ENCODE measurements at places on chromosomes 7 and 10.

DNA sequence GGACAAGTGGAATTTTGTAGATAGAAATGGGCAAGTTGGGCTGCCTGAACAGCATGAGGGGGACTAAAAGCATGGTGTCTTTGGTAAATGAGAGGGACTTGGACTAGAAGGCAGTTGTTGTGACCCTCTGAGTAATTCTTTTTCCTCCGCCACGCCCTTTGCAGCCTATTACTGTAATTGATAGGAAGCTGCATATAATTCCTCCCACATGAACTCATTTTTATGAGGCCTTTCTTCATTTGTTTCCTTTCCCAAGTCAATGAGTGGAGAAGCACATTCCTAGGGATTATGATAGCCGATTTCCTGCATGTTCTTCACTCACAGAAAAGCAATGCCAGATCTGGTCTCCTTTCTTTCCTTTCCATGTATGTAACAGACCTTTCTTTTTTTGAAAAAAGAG lies 27.7 kb downstream of the ZSCAN25 start:
- H3K27me3 ChIP-seq, result no peaks in the 10 kb centered on the region
- H3K4me3 ChIP-seq, result no peak overlapping the region
- H3K27ac ChIP-seq, result no peak overlapping the region
- no peaks in the 10 kb centered on the region for H3K4me1 ChIP-seq
- H3K36me3 ChIP-seq, result no peaks in the 10 kb centered on the region

DNA sequence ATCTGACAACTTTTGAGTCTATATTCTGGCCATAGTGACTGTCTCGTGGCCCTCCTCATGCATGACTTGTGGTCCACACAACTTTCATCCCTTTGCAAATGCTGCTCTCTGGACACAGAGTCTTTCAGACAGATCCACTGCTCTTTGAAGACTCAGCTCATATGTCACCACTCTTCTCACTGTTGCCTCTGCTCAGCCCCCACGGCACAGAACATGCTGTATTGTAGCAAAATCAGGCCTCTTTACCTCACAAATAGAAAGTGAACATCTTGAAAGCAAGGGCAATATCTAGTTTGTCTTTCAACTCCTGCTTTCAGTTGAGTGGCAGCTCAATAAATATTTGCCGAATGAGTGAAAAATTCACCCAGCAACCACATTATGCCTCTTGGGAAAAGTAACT lies 443.5 kb downstream of the NRG3 start:
- H3K4me1 ChIP-seq, result no peaks in the 10 kb centered on the region
- H3K27ac ChIP-seq, result no peak overlapping the region
- no peak for DNase-seq

- H3K4me3 ChIP-seq, result no peak overlapping the region
- H3K36me3 ChIP-seq, result no peaks in the 10 kb centered on the region
- DNase-seq, result no peak
- H3K27ac ChIP-seq, result no peak overlapping the region
Measured at GRCh38 chr10:104433669-104434068, 80.0 kb downstream of the CFAP58 start.

DNA sequence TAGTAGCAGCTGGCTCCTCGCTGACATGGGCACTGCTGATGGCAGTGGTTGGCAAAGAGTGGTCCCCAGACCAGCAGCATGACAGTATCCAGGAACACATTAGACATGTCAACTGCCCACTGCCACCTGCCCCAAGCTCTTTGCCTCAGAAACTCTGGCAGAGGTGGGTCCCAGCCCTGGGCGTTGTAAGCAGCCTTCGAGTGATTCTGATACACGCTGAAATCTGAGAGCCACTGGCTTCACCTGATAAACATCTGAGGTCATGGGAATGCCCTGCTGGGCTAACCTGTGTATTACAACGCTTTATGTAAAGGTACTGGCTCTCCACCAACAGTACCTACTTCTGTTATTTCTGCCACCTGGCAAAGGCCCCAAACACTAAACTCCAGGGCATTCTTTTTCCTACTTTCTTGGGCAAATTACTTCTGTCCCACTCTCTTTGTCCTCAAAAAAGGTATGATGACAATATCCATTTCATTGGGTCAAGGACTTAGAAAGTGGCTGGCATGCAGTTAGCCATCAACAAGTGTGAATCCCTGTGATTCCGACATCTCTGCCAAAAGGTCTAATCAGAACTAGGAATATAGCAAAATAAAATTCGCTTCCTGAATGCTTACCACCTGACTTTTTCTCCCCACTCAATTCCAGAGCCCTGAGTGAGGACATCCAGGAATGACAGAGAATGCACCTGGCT lies 9.2 kb downstream of the SGMS1 start:
- no peak for DNase-seq
- no peaks in the 10 kb centered on the region for H3K27me3 ChIP-seq
- H3K27ac ChIP-seq, result no peak overlapping the region
- H3K4me3 ChIP-seq, result no peak overlapping the region
- peaks cover 36% of the 10 kb centered on the region for H3K4me1 ChIP-seq

GRCh38 chr7:7707806-7708205 lies 10.6 kb downstream of the RPA3 start:
- H3K4me1 ChIP-seq, result peaks cover 12% of the 10 kb centered on the region
- no peaks in the 10 kb centered on the region for H3K27me3 ChIP-seq
- no peak overlapping the region for H3K4me3 ChIP-seq
- no peaks in the 10 kb centered on the region for H3K36me3 ChIP-seq
- no peak overlapping the region for H3K27ac ChIP-seq

DNA sequence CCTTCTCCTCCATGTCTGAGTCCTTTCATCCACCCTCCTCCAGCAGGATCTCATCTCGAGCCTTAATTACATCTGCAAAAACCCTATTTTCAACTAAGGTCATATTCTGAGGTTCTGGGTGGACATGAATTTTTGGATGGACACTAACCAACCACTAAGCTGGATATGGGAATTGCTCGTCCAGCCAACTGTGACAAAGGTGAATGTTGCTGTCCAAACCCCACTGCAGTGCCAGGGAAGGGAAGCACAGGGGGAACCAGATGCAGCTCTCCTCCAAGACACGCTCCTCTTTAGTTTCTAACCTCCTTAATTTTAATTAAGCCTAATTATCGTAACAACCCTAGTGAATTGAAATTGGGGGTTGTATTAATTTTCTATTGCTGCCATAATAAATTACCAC lies 65.1 kb upstream of the EBF3 start:
- DNase-seq, result no peak
- no peaks in the 10 kb centered on the region for H3K36me3 ChIP-seq
- no peaks in the 10 kb centered on the region for H3K4me1 ChIP-seq
- no peaks in the 10 kb centered on the region for H3K27me3 ChIP-seq
- no peak overlapping the region for H3K4me3 ChIP-seq

DNA sequence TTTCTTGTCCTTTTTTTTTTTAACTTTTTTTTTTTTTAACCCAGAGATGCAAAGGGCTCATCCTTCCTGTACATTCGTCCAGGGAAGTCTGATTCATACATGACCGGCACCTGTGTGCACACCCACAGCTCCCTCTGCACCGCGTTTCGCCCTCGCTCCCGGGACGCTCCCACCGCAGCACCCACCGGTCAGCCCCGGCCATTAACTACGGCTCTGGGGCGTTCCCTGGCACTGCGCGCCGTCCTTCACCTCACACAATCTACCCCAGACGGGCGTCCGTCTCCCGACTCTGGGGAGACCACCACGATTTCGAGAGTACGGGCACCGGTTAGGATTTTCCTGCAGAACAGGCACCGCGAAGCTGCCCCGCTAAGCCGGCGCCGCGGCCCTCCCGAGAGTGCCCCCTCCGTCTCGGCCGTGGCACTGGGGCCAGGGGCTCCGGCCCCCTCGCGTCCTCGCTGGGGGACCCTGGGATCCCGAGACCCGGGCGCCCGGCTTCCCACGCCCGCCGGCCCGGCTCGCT lies 452 bp downstream of the ATE1 start:
- H3K27ac ChIP-seq, result peak overlapping the region; percentile 98
- H3K4me1 ChIP-seq, result peaks cover 19% of the 10 kb centered on the region
- H3K36me3 ChIP-seq, result no peaks in the 10 kb centered on the region

GRCh38 chr7:65722361-65722792 lies 150.5 kb upstream of the VKORC1L1 start:
- no peaks in the 10 kb centered on the region for H3K27me3 ChIP-seq
- no peak overlapping the region for H3K27ac ChIP-seq
- H3K4me3 ChIP-seq, result no peak overlapping the region
- H3K4me1 ChIP-seq, result no peaks in the 10 kb centered on the region
- no peaks in the 10 kb centered on the region for H3K36me3 ChIP-seq

DNA sequence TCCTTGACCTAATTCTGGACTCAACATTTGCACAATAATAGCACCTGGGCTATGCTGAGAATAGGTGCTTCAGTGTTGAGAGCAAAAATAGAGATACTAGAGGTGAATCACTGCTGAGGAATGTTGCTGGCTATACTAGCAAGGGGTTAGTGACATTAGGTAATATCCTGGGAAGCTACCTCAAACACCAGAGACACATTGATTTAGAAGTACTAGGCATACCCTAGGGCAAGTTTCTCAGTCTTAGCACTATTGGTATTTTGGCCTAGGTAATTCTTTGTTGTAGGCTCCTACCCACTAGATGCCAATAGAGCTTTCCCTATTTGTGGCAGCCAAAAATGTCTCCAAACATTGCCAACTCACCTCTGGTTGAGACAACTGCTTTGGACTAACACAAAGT lies 484.0 kb upstream of the MBL2 start:
- H3K4me1 ChIP-seq, result no peaks in the 10 kb centered on the region
- no peaks in the 10 kb centered on the region for H3K27me3 ChIP-seq

- H3K4me3 ChIP-seq, result no peak overlapping the region
- no peaks in the 10 kb centered on the region for H3K27me3 ChIP-seq
- no peaks in the 10 kb centered on the region for H3K36me3 ChIP-seq
- DNase-seq, result no peak
- no peak overlapping the region for H3K27ac ChIP-seq
Measured at GRCh38 chr7:50268223-50268622, 36.3 kb upstream of the IKZF1 start.

- H3K36me3 ChIP-seq, result no peaks in the 10 kb centered on the region
- H3K4me3 ChIP-seq, result no peak overlapping the region
- H3K27ac ChIP-seq, result no peak overlapping the region
- H3K4me1 ChIP-seq, result no peaks in the 10 kb centered on the region
- H3K27me3 ChIP-seq, result no peaks in the 10 kb centered on the region
- no peak for DNase-seq
Measured at GRCh38 chr7:24346716-24347115, 62.7 kb downstream of the NPY start.

Data from vagina (tissue), 2 donors.